ENCODE measurements at places on chromosomes 11 and 22.
A peak's percentile ranks its signal among the peaks of the same experiment; 100 is the strongest.

GRCh38 chr11:45794169-45794568, 10.8 kb upstream of the SLC35C1 start:
- DNase-seq: no peak

GRCh38 chr11:10858439-10859325, 829 bp upstream of the ZBED5 start:
- DNase-seq: peak; percentile 85

DNA sequence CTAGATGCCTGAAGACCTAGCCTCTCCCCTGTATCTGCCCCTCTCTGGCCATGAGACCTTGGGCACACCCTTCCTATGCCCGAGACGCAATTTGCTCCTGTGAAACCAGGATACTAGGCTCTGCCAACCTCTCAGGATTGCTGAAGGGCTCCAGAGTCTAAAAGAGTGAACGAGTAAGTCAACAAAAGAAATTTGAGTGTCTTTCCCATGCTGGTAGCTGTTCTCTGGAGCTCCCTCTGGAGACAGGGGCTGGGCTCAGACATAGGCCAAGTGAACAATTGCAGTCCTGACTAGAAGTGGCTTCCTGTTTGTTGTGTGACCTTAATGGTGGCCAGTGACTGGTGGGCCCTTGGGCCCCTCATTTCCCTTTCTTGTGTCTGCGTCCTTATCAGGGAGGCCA, 189.0 kb upstream of the NARS2 start:
- DNase-seq: no peak

GRCh38 chr22:40028098-40028425, 33.3 kb downstream of the FAM83F start:
- peak; percentile 63 for DNase-seq

GRCh38 chr11:115365907-115366306, 138.3 kb downstream of the CADM1 start:
- DNase-seq: no peak

- no peak for DNase-seq
Measured at GRCh38 chr22:34236527-34236926, 316.3 kb upstream of the LARGE1 start.

DNA sequence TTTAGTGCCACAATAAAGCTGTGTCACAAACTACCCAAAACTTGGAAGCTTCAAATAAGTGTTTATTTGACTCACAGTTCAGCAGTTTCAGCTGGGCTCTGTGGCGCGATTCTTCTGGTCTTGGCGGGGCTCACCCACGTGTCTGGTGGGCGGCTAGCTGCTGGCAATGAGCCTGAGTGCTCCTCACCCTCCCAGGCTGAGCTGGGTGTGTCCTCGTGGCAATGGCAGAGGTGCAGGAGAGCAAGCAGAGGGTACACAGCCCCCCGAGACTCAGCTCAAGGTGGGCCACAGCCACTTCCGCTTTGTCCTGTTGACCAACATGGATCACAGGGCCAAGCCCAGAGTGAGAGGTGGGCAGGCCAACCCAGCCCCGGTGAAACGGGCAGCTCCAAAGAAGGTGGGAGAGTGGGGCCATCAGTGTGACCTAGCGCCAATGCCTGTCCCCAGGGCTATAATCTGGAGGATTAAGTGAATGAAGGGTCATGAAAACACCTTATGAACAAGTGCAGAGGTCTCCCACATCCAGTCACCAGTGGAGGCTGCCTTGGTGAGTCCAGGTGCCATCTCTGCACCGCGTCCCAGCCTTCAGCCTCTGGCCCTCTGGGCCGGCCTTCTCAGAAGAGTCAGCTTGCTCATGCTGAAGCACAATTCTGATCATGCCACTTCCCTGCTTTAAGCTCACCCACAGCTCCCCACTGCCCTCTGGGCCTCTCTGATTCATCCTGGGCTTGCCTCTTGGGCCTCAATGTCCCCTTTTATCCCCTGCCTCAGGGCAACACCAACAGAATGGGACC, 74.6 kb upstream of the RTL6 start:
- DNase-seq: no peak

- DNase-seq: no peak
Measured at GRCh38 chr11:124277804-124278203, 21.6 kb downstream of the OR8G5 start.

DNA sequence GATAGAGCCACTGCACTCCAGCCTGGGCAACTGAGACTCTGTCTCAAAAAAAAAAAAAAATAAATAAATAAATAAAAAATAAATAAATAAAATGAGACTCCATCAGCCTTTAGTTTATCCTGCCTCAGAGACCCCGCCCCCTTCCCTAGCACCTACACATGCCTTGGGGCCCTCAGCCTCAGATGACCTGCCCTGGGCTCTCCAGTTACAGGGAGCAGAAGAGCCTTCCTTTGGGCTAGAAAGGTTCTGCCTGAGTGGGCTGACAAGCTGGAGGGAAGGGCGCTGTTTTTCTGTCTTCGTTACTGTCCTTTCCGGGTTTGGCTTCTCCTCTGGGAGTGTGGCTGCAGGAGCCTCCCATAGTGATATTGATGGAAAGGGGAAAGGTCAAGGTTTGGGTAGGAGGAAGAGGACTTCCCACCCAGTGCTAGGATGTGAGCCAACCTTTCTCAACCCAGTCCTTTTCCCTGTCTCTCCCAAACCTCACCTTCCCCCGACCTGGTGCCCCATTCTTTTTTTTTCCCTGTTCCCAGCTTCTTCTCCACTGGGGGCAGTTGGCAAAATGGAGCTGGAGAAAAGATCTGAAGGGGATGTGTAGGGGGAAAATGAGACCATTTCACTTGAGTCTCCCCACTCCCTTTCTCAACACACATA, 1.5 kb upstream of the SF3B2 start:
- DNase-seq: no peak
